ENCODE measurements at places on chromosomes 6 and 20. TPM values are rescaled to one million over a fixed set of nuclear protein-coding genes. Genes with fewer than 3 reads are reported as not detected.
A peak's percentile ranks its signal among the peaks of the same experiment; 100 is the strongest.

The CST5 gene
- not detected for total RNA-seq

The UNC5CL gene
- total RNA-seq = 0.79 TPM

The NMBR gene
- total RNA-seq = not detected

DNA sequence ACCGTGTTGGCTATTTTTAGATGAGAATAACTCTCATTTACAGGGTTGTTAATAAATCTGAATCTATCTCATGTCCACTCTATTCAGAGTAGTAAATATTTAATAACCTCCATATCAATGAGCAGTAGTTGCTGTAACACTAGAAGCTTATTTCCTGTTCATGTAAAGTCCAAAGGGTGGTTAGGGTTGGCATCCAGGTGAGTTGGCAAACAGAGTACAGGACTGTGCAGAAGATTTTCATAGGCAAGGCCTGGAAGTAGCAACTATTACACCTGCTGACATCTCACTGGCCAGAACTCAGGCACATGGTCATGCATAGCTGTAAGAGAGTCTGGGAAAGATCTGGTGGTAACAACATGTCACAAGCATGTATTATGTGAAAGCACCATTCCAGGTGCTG lies 147.5 kb downstream of the PHF3 start:
- no peaks in the 10 kb centered on the region for H3K36me3 ChIP-seq
- no peaks in the 10 kb centered on the region for H3K4me1 ChIP-seq
- no peak for DNase-seq
- H3K4me3 ChIP-seq = no peak overlapping the region
- H3K27me3 ChIP-seq = no peaks in the 10 kb centered on the region

GRCh38 chr20:55744896-55745295 lies 260.4 kb downstream of the CBLN4 start:
- no peak overlapping the region for H3K4me3 ChIP-seq
- H3K27me3 ChIP-seq = no peaks in the 10 kb centered on the region
- H3K27ac ChIP-seq = no peak overlapping the region
- no peaks in the 10 kb centered on the region for H3K36me3 ChIP-seq
- DNase-seq = no peak

GRCh38 chr6:158242071-158242606 lies 70.1 kb upstream of the TULP4 start:
- no peak overlapping the region for H3K4me3 ChIP-seq
- DNase-seq = no peak
- peaks cover 21% of the 10 kb centered on the region for H3K36me3 ChIP-seq
- no peaks in the 10 kb centered on the region for H3K4me1 ChIP-seq

DNA sequence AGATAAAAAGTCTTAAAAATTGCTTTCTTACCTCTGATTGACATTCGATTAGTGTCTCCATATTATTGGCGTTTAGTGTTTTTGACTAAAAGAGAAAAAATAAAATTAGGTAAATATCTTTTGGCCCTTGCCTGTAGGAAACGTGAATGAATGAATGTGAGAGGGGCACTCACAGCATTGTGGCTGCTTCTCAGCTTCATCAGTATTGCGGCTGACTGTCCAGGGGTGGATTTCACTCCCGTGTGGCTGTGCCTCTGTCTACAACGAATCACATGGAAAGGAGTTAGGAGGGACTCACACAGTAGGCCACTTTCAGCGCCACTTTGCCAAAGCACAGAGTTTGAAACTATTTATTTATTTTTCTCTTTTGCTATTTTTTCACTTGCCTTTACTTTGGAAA lies 844 bp downstream of the TAGAP start:
- no peak overlapping the region for H3K27ac ChIP-seq
- no peaks in the 10 kb centered on the region for H3K36me3 ChIP-seq
- no peaks in the 10 kb centered on the region for H3K4me1 ChIP-seq
- no peak for DNase-seq
- no peak overlapping the region for H3K4me3 ChIP-seq
- H3K27me3 ChIP-seq = no peaks in the 10 kb centered on the region

DNA sequence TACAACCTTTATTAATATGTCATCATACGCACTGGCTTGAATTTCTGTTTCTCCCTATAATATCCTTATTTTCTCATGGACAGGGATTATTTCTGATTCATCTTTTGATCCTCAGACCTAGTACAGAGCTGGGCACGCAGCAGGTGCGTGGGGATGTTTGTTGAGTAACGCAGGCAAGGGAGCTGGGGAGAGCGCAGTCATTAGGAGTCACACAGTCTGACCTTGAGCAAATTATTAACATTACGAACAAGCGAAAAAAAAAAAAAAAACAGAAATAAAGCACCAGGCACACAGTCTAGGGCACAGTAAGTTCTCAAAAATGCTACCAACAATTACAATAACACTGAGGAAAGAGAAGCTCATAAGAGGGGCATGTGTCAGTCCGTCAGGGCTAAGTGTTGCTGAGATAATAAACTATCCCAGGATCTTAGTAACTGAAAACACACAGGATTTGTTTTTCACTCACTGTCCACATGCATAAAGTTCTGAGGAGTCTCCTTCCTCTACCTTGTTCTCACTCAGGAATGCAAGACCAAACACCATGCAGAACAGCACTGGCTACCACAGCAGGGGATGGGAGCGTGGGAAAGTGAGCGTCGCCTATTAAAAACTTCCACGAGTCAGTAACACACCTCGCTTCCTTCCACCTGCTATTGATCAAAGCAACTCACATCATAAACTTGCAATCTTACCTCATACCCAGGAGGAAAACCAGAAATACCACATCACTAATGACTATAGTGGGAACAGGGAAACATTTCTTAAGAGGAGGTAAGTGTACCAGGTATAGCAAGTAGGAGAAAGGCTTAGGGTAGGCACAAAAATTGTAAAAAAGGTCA lies 56.9 kb downstream of the PDE10A start:
- no peaks in the 10 kb centered on the region for H3K27me3 ChIP-seq
- no peak overlapping the region for H3K27ac ChIP-seq
- H3K4me3 ChIP-seq = no peak overlapping the region
- no peak for DNase-seq
- H3K36me3 ChIP-seq = no peaks in the 10 kb centered on the region

GRCh38 chr6:85405853-85406198 lies 44.1 kb upstream of the NT5E start:
- DNase-seq = no peak
- H3K27ac ChIP-seq = no peak overlapping the region
- H3K4me3 ChIP-seq = no peak overlapping the region
- 0 out of 2 replicates have a peak, but pooled peaks cover 3% of the 10 kb centered on the region for H3K27me3 ChIP-seq

DNA sequence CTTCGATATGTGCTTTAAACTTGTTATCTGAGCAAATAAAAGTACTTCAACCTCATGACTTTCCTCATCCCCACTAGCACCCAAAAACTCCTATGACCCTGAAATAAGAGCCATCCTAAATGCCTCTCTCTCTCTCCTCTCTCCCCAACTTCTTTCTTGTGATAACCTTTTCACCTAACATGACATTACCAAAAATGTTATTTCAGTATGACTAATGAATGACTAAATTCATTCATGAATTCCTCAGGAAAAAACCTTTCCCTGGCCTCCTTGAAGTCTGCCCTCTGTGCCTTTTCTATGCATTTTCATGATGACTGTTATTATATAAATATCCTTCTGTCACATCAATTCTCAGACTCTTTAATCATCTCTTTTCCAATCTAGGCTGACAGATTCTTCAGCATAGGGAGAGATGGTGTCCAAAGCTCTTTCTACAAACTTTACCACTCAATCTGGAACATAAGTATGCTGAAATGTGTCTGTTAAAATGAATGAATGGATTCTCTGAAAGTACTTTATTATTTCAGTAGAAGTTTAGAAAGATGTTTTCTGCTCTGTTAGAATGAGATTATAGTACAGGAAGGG lies 114.3 kb upstream of the GGTLC1 start:
- no peaks in the 10 kb centered on the region for H3K4me1 ChIP-seq
- no peaks in the 10 kb centered on the region for H3K27me3 ChIP-seq
- H3K27ac ChIP-seq = no peak overlapping the region
- H3K36me3 ChIP-seq = no peaks in the 10 kb centered on the region
- no peak overlapping the region for H3K4me3 ChIP-seq

GRCh38 chr20:31693987-31694661 lies 28.5 kb downstream of the BCL2L1 start:
- H3K36me3 ChIP-seq = peaks cover 8% of the 10 kb centered on the region
- H3K27me3 ChIP-seq = no peaks in the 10 kb centered on the region
- peak; percentile 41 for DNase-seq

Data from H9 (cell line).